ENCODE measurements at places on chromosomes 4 and X. TPM values are rescaled to one million over a fixed set of nuclear protein-coding genes. Genes with fewer than 3 reads are reported as not detected.

HSFX2 gene
- 1.0 TPM for polyA plus RNA-seq

- DNase-seq: no peak
These were observed 236.7 kb upstream of the PGRMC2 start for GRCh38 chr4:128524311-128524710.

- no peak for DNase-seq
These were observed 337.6 kb downstream of the PCDH18 start for GRCh38 chr4:137194670-137195069.

DNA sequence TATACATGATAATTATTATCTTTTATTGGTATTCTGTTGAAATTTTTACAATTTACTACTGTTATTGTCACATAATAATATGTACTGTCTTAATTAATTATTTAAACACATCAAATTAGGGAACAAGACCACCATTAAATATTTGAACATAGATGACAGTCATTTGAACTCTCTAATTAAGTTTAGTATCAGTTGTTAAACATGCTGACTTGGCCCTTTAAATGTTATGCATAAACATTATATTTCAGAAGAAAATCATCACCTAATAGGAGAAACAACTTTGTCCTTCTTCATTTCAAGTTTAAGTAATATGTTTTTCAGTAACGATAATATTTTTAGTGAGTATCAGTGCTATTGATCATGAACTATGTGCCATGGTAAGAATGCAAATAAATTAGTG lies 623.5 kb upstream of the GNPDA2 start:
- no peak for DNase-seq

DNA sequence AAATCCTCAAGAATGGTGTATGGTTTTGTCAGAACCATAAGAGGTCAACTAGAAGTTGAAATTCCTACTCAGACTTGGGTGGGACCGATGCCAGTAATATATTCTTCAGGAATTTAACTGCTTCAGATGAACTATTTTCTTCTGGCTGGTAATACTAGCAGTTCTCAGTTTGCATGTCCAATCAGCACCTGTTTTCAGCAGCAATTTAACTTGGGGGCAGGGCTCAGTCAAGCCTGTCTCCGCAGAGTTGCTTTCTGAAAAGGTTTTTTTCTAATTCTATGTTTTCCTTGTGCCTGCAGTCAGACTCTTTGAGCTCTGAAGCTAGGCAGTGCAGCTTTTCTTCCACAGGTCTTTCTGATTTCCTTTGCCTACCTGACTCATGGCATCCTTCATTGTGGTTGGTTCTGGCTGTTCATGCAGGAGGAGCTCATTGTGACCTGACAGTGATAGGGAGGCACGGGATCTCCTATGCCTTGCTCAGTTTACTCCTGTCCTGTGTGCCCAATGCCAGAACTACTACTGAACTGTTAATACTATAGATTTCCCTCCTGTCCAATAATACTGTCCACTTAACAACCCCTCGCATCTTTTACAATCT lies 17.3 kb upstream of the FMR1 start:
- DNase-seq: peak; percentile 43

All from left kidney (tissue), 8 donors.